ENCODE measurements at places on chromosomes 6 and 20.

- DNase-seq, result no peak
Observed at GRCh38 chr20:15706719-15707118, 866.5 kb downstream of the KIF16B start.

DNA sequence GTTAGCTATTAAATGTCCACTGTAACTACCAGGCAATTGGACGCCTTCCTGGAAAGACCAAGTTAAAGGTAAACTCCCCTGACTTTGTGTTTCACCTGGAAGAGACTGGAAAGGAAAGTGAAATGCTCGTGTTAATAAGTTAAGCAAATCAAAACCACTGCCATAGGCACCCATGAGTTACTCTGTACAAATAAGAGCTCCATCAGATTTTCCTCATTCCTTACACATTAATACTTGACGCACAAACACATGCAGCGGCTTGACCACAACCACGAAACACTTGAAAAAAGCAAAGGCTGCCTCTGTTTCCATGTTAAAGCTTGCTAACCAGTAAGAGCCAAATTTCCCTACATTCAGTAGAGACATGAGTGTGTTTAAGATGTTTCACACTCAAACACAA is 19.8 kb downstream of the GCM1 start:
- DNase-seq, result no peak

GRCh38 chr6:1035401-1035800 is 276.5 kb upstream of the FOXQ1 start:
- DNase-seq, result no peak

DNA sequence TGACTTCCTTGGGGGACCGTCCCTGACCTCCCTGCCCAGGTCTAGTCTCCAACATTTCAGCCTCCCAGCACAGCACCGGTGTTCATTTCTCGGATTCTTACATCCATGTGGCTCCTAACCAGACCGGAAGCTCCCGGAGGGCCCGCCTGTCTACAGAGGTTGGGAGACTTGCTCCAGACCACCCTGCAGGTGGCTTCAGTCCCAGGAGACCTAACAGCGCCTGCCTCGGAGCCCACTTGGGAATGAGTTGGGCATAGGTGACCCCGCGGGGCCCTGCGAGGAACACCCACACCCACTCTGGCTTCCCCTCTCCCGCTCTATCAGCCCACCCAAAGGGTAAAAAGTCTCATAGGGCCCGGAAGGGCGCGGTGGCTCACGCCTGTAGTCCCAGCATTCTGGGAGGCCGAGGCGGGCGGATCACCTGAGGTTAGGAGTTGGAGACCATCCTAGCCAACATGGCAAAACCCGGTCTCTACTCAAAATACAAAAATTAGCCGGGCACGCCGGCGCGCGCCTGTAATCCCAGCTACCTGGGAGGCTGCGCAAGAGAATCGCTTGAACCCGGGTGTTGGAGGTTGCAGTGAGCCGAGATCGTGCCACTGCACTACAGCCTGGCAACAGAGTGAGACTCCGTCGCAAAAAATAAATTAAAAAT is 5.4 kb downstream of the DPPA5 start:
- DNase-seq, result no peak

DNA sequence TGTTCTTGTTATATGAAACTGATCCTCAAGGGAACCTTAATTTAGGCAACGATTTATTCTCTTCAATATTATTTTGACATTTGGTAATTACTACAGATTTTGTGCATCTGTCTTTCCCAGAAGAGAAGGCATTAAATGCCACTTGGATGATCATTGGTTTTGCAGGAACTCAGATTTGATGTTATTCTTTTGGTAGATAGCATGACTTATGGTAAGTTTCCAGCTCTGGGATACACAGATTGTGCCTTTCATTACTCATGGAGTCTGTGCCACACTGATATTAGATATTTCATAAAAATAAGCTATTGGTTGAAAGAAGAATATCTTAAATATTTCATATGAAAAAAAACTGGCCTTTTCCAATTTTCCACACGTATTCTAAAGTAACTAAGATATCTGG is 120.1 kb downstream of the AIG1 start:
- no peak for DNase-seq

DNA sequence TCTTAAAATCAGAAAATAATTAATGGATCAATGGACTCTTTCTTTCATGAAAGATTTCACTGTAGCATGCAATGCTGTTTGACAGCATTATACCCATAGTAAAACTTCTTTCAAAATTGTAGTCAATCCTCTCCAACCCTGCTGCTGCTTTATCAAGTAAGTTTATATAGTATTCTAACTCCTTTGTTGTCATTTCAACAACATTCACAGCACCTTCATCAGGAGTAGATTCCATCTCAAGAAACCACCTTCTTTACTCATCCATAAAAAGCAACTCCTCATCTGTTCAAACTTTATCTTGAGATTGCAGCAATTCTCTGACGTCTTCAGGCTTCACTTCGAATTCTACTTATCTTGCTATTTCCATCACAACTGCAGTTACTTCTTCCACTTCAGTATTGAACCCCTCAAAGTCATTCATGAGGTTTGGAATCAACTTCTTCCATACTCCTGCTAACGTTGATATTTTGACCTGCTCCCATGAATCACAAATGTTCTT is 26.4 kb upstream of the BACH2 start:
- DNase-seq, result no peak

DNA sequence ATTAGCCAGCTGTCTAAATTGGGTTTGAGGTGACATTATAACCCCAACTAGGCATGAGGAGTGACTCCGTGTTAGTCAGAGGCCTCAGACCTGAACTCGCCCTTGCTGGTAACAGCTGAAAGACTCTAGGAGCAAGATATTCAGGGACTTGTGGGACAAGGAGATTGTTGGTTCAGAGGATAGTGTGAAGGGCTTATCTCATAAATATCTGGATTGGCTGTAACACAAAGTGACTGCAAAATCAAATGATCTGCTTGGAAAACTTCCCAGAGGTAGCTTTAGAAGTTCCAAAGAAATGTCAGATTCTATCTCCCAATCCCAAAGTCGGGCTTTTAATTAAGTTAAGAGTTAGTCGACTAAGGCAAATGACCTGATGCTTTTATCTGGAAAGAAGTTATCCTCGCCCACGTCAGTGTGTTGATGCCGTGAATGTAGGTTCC is 72.4 kb downstream of the TULP4 start:
- no peak for DNase-seq

DNA sequence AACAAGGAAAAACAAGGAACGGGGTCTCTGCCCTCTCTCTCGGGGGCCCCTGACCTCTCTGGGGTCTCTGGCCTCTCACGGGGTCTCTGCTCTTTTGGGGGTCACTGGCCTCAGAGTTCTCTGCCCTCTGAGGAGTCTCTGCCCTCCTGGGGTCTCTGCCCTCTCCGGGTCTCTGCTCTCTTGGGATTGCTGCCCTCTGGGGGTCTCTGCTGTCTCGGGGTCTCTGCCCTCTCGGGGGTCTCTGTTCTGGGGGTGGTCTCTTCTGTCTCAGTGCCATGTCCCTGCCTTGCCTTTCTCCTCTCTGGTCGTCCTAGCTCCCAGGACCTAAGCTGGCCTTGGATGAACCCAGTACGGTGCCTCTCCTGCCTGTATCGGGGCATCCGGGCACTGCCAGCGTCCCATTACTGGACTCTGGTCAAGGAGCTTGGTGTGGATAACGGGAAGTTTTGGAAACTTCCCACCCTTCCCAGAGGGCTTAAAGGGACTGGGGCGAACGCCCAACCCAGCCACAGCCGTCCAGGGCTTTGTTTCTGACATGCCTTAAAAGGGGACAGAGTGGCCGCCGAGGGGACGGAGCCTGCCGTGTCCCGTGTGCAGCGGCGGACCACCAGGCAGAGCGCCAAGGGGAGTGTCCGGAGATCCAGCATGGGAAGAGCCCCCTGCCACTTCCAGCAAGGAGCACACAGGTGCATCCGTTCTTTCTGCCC is 24.7 kb upstream of the MRGBP start:
- DNase-seq, result no peak

- no peak for DNase-seq
Observed at GRCh38 chr6:156827382-156827781, 50.2 kb downstream of the ARID1B start.

GRCh38 chr20:59583428-59584277 is 20.7 kb upstream of the PHACTR3 start:
- DNase-seq, result no peak

DNA sequence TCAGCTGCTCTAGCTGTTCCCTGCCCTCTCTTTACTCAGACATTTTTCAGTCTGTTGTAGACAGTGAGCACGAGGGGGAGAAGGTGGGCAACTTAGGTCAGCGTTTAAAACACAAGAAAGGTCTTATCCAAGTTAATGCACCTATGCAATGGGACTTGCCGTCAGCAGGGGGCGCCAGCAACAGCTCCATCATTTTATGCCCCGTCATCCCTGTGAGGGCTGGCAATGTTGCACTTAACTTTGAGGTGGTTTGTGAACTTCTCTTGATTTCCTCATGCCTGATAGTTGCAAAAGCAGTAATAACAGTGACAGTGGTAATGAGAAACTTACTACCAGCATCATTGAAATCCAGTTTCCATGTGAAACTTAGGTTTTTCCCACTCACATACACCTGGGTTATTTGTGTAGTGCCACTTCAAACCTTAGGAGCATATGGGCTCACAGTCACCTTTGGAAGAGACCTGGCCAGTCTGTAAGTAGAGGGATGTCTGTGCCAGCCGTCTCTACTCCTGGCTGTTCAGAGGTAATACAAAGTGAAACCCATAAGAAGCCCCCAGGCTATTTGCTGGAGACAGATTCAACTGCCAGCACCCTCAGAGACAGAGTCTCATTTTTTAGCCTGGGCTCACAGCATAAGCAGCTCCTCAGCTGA is 44.9 kb upstream of the ID1 start:
- peak; percentile 62 for DNase-seq

DNA sequence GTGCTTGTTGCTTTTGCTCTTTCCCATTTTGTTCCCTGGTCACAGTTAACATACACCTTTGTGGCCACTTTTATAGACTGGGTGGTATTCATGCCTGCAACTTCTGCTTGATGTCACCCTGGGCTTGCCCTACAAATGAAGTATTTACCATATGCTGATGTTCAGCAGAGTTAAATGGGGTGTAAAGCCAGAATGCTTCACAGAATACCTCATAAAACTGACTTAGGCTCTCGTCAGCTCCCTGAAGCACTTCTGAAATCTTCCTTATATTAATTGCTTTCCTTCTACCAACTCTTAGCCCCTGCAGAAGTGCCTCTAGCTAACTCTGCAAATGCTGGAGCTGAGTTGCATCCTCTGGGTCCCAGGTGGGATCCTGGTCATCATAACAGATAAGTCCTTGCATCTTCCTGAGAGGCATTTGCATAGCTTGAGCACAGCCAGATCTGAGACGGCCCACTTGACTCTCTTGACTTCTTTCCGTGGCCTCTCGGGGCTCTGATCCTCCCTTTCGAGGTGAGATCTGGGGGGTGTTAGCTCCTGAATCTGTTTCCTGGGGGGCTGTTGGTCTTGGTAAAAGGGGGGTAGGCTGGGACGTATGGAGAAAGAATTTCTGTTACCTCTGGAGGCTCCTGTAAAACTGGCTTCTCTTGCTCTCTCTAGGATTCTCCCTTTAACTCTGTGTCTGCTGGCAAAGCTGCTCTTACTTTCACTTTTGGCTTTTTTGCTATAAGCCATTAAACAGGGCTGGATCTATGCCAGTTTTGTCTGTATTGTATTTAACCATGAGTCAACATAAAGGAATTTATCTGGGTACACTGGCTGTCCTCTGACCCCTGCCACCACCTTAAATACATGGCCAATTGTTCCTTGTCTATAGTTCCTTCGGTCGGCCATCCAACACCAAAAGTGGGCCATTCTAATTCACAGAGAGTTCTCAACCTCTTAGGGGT is 223.0 kb upstream of the SYNCRIP start:
- no peak for DNase-seq

DNA sequence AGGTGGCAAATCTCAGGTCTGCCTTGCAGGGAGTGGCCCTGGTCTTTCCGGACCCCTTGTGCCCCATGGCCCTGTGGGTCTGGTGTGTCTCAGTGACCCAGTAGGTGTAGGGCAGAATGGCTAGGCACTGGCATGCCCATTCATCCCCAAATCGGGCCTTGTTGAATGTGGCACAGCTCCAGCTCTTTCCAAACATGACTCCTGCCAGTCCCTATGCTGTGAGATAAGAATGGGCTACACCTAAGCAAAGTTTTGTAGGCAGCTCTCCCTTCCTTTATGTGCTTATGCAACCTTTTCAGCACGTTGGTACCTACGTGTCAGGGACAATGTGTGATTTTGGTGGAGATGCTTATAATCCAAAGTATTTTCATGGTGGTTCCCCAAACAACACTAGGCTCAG is 33.9 kb downstream of the FOXO3 start:
- no peak for DNase-seq

DNA sequence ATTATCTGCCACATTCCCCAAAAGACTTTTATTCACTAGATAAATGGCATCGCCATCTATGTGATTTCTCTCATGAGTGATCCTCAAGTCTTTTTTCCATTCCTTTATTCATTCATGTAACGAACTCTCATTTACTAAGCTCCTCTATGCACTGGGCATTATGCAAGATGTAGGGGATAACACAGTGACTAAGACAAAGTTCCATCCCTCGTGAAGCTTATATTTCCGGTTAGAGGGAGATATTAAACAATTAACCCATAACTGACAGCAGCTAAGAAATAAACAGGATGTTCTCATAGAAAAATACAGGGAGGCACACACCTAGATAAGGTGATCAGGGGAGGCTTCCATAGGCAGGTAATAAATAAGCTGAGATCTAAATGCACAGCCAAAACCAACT is 17.2 kb upstream of the PREX1 start:
- no peak for DNase-seq

- DNase-seq, result no peak
Observed at GRCh38 chr20:62838128-62838891, 21.5 kb downstream of the COL9A3 start.

DNA sequence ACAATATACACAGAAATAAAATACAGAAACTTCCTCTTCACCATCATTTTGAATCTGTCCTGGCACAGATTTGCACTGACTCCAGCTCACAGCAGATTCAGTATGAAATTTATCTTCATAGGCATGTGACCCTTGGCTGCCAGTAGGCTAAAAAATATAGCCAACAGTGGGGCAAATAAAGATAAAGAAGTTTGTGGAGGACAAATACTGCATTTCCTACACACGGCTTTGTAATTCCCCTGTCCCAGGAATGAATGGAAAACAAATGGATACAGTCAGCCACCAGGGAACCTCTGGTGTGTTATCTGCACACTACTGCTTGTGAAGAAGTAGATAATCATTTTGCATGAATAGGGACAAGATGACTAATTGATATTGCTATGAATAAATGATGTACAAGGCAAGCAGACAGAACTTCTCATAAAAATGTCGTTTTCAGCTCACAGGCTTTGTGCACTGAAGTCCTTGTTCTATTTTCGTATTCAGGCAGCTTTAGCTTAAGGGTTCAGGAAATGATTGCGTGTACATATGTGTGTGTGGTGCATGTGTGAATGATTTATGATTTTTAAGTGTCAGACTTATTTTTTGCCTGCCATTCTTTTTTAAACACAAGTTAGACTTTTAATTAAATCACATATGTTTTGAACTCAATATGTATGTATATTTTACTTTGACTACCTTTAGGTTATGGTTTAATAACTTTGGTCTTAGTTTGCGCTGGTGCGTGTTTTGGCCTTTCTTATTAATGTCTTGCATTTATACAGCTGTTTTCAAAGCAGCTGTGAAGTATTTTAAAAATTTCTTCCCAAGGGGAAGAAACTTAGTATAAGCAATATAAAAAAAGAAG is 543.8 kb upstream of the JAG1 start:
- DNase-seq, result no peak

All from stimulated activated CD4-positive, alpha-beta T cell treated with anti-CD3 and anti-CD28 coated beads, Interleukin-15, amount 100 ng/mL, for 48 hours (primary cell).